Adipose tissue (tissue), 3 donors: ENCODE measurements at places on chromosomes 13 and 19. TPM values are rescaled to one million over a fixed set of nuclear protein-coding genes. Genes with fewer than 3 reads are reported as not detected.

Gene CBLC
- polyA plus RNA-seq, result 0.45 TPM

Gene GNG8
- not detected for polyA plus RNA-seq

Gene MBD3L3
- not detected for polyA plus RNA-seq

Gene SMIM24
- polyA plus RNA-seq, result 18.6 TPM

Gene CCDC169
- 0.79 TPM for polyA plus RNA-seq

Gene CPT1C
- polyA plus RNA-seq, result 1.8 TPM

Gene WDR87
- not detected for polyA plus RNA-seq
